ENCODE measurements at places on chromosomes 6 and 20.

DNA sequence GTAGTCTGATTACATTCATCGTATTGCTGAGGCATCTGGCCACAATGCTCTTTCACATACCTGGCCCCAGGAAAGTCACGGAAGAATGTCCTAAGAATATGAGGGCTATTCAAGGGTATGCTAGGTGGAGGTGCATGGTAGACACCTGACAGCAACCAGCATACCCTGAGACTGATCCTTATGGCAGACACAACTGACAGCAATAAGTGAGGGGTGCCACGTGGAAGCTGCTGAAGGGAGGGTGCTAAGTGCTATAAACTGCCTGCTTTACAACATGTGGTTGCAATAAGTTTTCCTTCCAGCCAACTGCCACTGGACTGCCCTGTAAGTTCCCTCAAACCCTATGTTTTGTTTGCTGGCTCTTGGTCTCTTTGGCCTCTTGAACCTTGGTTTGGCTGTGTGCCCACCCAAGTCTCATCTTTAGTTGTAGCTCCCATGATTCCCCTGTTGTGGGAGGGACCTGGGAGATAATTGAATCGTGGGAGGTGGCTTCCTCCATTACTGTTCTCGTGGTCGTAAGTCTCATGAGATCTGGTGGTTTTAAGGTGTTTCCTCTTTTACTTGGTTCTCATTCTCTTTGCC is 201.3 kb upstream of the MOCS1 start:
- no peak for DNase-seq

DNA sequence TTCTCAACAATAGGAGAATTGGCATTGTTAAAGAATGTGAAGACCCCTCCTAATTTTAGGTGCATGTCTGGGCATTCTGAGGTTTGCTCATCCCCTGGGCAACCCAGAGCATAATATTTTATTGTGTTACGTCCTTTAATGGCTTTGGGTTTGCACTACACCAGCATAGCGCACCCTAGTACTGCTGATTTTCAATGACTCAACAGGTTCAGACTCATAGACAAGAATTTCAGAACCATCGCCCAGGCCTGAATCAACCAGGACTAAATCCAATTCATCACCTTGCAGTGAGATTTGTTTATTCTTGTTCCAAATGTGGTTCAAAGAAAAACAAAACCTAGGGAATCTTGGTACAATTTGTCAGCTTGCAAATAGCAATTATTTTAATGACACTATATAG is 137.8 kb upstream of the PHACTR1 start:
- no peak for DNase-seq

DNA sequence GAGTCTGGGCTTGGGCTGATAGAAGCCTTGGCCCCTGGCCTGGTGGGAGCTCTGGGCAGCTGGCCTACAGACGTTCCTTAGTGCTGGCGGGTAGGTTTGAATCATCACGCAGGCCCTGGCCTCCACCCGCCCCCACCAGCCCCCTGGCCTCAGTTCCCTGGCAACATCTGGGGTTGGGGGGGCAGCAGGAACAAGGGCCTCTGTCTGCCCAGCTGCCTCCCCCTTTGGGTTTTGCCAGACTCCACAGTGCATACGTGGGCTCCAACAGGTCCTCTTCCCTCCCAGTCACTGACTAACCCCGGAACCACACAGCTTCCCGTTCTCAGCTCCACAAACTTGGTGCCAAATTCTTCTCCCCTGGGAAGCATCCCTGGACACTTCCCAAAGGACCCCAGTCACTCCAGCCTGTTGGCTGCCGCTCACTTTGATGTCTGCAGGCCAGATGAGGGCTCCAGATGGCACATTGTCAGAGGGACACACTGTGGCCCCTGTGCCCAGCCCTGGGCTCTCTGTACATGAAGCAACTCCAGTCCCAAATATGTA is 957 bp upstream of the VEGFA start:
- no peak for DNase-seq

DNA sequence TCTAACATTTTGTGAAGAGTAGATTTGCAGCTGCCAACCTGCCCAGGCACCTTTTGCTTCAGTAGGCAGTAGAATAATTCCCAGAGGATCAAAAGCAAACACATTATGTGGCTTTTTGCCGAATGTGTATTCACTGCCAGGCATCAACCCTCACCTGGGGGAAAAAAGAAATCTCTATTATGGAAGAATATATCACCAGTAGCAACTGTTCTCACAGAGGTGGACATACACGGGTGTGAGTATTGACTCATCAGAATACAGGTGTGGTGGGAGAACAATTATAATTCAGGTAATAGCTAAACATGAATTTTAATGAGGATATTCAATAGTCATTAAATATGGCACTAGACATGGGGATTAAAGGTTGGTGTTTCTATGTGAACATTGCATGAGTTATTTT is 910.7 kb downstream of the TFAP2A start:
- no peak for DNase-seq

GRCh38 chr6:81897793-81898192 is 145.3 kb upstream of the TENT5A start:
- DNase-seq, result no peak

DNA sequence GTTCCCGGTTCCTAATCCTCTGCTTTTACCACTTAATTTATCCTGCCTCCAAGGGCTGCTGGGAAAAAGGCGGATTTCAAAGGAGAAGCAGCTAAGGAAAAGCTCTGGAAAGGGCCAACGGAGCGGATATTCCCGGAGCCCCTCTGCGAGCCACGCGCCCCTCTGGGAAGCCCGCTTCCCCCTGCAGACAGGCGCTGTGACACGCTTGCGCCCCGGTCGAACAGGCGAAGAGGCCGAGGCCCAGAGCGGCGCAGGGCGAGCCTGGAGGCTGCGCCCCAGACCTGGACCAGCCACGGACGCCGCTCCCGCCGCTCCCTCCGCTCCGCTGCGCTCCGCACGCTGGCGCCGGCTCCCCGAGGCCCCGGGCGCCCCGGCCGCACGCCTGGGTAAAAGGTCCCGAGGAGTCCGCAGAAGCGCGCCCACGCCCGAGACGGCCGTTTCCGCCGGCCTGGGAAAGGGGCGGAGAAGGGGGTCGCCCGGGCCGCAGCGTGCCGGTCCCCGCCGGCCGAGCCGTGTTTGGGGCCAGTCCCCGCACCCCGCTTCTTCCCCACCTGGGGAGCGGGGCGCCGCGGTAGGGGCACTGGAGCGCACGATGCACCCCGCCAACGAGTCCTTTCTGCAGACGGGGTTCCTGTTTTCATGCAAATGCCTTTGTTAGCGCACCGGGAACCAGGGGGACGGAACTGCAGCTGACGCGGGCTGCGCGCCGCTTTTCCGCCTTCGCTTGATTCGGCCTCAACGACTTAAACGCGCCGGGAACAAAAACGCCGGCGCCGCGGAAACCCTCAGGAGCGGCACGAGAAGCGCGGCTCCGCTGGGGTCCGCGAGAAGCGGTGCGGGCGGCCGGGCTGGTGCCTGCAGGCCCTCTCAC is 91.9 kb upstream of the SIRPA start:
- no peak for DNase-seq

DNA sequence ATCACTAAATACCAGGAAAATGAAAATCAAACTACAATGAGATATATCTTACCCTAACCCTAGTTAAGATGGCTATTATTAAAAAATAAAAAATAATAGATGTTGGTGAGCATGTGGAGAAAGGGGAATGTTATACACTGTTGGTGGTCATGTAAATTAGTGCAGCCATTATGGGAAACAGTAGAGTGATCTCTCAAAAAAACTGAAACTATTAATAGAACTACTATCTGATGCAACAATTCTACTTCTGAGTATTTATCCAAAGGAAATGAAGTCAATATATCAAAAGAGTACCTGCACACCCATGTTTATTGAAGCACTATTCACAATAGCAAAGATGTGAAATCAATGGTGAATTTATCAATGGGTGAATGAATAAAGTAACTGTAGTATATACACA is 48.6 kb downstream of the HLA-A start:
- no peak for DNase-seq

DNA sequence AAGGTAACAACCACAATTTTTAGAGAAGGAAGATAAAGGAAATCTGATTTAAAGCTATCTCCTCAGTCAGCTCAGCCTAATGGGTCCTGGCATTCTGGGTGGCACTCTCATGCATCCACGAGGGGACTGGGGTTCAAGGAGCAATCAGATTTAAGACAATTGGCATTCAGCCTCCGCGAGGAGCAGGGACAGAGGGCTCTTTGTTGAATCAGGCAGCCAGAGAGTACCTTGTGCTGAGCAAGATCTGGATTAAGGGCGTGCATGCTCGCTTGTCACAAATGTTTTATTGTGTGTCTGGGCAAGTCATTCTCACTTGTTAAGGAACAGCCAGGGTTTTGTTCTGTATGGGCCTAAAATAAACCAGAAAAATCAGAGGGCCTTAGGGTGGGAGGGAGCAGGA is 475.3 kb upstream of the NRSN1 start:
- no peak for DNase-seq

DNA sequence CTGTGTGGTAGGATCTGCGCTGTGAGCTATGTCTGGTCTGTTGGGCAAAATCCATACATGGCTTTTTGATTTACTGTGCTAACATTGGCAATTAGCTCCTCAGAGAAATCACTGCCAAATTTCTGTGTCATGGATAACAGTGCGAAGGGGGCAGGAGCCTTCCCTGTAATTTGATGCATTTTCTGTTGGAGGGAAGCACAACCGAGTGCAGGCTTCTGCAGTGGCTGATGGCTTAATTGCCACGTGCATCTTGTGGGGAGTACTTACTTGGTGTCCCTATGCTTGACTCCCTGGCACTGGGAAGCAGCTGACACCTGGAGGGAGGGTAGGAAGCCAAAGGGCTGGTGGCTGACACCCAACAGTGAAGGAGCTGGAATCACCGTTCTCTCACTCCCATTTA is 99.3 kb upstream of the PROKR2 start:
- DNase-seq, result no peak

- DNase-seq, result no peak
These were observed at the start of gene TLDC2 for GRCh38 chr20:36875702-36876472. TSS of gene TLDC2 (plus strand) at chr20:36876138. CDS start at chr20:36876175, 37 bp downstream.

GRCh38 chr6:167341665-167342655 is 17.1 kb downstream of the TTLL2 start:
- DNase-seq, result no peak

- no peak for DNase-seq
These were observed 622.3 kb upstream of the ADGRB3 start for GRCh38 chr6:68012822-68013221.

DNA sequence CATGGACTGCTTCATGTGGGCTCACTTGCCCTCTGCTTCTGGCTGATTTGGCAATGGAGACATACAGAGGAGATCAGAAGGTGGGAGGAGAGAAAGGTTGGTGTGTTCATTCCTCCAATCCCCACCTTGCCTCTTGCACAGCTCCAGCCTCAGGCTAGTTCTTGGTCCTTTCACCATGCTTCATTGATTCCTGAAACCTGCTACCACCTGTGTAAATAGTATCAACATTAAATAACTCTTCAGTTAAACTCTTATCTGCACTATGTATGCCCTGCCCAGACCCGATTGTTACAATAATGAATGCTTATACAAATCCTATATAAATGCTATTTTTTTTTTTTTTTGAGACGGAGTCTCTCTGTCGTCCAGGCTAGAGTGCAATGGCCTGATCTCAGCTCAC is 174.5 kb downstream of the CD83 start:
- DNase-seq, result no peak

GRCh38 chr20:58637466-58638213 is 13.4 kb upstream of the STX16 start:
- no peak for DNase-seq

DNA sequence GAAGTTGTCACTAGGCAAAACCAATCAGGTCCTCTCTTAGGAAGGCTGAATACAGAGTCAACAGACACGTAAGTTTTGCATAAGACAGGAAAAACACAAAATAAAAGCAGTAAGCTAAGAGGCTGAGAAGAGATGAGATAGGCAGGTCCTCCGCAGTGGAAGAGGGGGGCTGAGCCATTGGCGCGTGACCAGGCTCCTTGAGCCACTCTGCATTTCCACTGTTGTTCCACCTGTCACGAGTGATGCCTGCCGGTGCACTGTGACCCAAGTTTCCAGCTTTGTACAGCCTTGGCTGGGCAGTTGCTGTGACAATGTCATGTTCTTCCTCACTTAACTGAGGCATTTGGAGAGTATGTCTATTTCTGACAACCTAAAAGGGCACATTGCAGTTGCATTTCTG is 58.6 kb downstream of the NUDT3 start:
- no peak for DNase-seq

DNA sequence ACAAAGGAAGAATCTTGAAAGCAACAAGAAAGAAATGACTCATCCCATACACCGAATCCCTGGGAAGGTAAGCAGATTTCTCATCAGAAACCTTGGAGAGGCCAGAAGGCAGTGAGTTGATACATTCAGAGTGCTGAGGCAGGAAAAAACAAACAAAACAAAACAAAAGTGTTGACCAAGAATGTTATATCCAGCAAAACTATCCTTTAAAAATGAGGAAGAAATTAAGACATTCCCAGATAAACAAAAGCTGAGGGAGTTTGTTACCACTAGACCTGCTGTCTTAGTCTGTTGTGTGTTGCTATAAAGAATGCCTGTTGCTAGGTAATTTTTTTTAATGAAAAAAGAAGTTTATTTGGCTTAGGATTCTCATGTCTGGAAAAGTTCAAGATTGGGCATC is 33.7 kb upstream of the PPP1R3G start:
- no peak for DNase-seq

- no peak for DNase-seq
These were observed 10.9 kb upstream of the SLC2A12 start for GRCh38 chr6:134063121-134063965.

DNA sequence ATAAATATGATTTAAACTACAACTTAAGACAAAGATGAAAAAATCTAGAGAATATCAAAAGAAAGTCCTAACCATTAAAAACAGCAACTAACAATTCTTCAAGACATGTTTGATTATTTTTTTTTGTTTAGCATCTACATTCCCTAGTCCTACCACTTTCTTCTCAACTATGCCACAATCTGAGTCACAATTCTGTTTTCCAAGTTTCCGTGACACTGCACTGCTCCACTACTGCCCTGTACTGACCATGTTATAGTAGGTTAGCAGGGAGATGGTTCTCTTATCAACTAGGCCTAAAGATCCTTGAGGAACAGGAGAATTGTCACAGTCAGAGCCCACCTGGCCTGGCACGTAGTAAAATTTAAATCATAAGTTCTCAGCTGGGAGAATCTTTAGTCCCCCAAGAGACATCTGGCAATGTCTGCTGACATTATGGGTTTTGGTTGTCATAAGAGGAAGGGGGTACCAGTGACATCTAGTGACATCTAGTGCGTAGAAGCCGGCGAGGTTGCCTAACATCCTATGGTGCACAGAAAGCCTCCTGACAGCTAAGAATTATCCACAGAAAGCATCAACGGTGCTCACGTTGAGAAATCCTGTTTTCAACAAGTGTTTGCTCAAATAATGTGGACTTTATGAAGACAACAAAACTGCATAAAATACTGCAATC is 100.5 kb downstream of the PDE10A start:
- no peak for DNase-seq

DNA sequence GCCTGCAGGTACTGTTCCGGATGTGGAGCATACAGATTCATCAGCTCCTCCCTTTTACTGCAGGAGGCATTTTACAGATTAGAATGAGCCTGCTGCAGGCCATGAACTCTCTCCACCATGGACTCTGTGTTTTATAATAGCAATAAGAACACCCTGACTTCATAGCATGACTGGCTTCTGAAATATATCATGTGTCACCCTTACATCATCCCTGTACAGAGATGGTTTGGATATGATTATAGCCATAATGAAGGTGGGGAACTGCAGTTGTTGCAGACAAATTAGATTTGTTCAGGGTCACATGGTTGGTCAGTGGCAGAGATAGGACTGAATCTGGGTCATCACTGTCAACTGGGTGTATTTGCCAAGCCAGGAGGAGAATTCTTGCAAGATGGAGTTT is 100.7 kb downstream of the FOXO3 start:
- no peak for DNase-seq
